ENCODE measurements at places on chromosomes 11 and 22.

GRCh38 chr11:80349997-80350396 lies 909.2 kb upstream of the TENM4 start:
- DNase-seq: no peak

DNA sequence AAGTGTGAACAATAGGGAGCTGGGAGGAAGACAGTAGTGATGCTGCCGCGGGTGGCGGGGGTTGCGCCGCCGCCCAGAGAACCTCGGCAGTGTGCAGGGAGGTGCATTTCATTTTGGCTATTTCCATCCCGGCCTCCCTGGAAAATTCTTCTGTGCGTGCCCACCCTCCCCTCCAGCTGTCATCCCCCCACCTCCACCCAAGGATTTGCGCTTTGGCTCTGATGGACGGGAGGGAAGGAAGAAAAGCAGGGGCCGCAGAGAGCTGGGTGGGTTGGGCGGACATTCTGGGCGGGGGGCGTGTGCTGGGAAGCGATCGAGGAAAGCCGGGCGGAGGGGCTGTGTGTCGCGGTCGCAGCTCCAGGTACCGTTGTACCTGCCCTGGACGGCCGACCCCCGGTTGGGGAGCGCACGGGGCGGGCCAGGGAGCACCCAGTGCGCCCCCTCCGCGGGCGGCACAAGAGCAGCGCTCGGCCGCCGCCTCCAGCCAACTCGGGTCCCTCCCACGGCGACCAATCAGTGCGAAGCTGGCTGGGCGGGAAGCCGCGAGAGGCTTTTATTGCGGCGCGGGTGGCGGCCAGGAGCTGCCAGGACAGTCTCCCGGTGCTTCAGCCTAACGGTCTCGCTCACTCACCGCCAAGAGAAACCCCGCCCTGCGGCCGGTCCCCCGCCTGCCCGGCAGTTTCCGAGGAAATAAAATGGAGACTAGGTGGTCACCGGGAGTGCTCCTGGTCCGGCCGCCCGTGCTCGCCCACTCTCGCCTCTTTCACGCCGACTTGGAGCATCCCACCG lies 1.6 kb downstream of the NCAM1 start:
- DNase-seq: peak; percentile 41

DNA sequence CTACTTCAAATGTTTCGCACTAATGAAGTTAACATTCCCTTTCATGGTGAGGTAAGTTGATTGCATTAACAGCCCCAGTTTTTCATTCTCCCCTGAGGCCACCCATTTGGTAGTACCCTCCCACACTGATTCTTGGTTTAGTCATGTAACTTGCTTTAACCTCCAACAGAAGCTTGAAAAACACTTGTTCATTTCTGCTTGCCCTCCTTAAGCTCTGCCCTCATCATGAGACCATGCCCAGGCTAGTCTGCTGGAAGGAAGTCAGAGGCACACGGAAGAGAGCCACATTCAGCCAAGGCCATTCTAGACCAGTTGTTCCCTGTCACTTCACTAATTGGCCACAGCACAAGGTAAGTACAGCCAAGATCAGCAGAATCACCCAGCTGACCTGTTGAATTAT lies 50.7 kb upstream of the CD44 start:
- DNase-seq: no peak

DNA sequence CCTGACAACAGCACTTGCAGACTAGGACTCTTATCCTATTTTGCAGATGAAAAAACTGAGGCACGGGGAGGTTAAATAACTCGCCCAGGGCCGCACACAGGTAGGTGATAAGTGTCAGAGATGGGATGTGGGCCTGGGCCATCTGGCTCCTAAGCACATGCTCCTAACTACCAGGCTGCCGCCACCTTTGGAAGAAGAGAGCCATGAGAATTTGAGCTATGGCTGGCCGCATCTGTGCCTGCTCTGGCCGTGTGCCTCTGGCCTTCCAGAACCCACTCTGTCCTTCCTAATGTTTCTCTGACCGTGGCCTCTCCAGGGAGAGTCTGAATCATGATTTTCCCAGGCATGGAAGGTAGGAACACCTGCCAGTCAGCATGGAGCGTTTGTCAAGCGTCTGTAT lies 15.3 kb upstream of the IL2RB start:
- no peak for DNase-seq

GRCh38 chr11:125170510-125171031 lies 6.0 kb downstream of the PKNOX2 start:
- DNase-seq: peak; percentile 79

DNA sequence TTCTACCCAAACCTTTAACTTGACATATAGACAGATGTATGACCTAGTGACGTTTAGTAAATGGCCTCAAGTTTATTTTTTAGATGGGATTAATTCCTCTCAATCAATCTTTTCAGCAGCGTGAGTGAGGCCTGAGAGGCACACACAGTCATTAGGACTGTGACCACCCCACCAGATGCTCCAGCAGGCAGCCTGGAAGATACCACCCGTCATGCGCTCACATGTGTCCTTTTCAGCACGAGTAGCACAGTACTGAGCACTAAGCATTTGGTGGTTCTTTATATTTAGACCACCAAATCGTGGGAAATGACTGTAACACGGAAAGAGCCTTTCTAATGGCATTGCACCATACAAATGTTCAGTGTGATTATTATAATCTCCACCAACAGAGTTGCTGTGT lies 354.6 kb upstream of the DDI1 start:
- no peak for DNase-seq

GRCh38 chr11:44400431-44400830 lies 90.5 kb upstream of the ALX4 start:
- no peak for DNase-seq

GRCh38 chr22:36423461-36424404 lies 36.0 kb upstream of the MYH9 start:
- no peak for DNase-seq

GRCh38 chr22:46145361-46145851 lies 4.9 kb upstream of the PPARA start:
- no peak for DNase-seq

DNA sequence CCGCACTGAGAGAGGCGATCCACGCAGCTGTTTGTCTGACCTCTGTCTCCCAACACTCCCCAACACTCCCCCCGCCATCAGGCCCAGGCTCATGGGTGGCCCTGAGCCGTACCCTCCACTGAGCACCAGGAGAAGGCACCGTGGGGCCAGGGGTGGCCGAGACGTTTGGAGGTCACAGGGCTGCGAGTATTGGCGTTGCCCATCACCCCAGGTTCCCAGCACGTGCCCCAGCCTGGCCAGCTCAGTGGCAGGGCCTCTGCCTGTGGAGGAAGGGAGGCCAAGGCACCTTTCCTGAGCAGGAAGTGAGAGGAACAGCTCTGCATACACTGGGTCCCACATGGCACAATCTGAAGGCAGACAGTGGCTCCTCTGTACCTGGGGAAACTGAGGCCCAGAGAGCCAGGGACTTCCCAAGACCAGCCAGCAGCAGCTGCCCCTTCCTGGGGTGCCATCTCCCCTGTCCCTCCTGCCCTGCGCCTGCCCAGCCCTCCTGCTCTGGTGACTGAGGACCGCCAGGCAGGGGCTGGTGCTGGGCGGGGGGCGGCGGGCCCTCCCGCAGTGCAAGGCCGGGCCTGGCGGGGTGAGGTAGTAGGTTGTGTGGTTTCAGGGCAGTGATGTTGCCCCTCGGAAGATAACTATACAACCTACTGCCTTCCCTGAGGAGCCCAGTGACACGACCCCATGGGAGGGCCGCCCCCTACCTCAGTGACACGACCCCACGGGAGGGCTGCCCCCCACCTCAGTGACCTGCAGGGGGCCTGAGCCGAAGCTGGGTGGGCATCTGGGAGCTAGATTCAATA lies 37.0 kb upstream of the PPARA start:
- DNase-seq: no peak

DNA sequence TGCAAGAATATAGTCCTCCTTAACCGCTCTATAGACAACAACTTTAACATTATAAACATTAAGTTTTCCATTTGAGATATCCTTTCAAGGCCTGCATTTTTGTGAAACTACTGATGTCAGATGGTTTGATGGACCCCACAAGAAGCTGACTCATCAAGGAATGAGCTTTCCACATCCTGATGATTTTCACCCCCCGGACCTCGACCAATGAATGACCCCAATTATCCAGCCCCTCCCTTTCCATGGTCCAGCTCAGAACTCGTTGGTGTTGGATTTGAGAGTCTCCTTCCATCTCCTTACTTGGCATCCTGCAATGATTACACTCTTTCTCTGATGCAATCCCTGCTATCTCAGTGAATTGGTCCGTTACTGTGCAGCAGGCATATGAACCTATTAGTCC lies 31.8 kb upstream of the GUCY1A2 start:
- DNase-seq: no peak

GRCh38 chr22:37884420-37884819 lies 21.7 kb upstream of the MICALL1 start:
- no peak for DNase-seq

DNA sequence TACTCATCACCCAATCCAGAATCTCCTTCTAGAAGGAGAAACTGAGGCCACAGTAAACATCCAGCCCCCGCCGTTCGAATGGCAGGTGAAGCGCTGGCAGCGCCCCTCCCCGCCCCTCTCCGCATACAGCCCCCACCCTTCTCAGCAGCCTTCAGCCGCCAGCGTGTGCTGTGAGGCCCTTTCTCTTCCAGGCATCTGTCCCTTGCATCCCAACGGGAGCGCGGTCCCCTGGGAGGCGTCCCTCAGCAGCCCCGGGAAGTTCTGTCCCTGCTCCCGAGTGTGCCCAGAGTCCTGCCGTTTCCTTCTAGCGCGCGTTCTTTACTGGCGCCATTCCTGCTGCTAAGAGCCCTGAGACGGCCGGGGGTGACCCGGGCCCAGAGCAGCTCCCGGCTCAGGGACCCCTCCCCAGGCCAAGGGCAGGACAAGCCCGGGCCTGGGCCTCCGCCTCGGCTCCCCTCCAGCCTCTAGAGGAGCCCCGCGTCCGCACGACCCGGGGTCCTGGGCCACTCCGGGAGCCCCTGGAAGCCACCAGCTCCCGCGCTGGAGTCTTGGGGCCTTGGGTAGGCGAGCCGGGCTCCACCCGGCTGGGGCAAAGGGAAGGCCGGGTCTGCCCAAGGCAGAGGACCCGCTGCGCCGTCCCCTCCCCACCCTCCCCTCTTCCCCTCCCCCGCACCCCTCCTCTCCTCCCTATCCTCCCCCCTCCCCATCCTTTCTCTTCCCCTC lies 450.4 kb downstream of the OPCML start:
- no peak for DNase-seq

DNA sequence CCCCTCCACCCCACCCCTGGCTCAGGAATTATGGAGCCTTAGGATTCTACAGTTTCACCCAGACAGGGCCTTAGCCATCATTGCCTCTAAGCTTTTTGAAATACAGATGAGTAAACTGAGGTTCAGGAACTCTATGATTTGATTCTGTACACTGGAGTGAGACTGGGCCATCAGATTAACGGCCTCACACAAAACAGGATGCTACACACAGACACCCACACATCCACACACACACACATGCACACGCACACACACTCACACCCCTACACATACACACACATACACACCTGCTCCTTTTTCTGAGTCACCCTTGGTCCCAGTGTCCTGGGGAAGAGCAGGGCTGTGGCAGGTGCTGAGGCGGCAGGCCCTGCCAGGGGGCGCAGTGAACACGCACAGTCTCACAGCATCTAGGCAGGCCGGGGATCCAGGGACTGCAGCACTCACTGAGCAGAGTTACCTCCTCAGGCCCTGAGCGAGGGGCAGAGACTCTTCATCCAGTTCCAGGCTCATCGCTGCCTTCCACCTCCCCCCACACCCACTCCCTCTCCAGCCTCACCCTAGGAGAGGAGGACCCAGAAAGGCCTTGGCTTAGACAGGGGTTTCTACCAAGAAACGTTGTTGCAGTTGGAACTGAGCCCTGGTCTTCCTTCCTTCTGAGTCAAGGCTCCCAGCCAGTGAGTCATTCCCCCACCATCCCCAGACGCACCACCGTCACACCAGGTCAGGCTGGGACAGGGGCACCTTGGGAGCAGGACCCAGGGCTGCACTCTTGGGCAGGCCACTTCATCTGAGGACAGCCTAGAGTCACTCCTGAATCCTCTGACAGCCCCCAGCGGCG lies 89.8 kb upstream of the PARVA start:
- DNase-seq: peak; percentile 58

DNA sequence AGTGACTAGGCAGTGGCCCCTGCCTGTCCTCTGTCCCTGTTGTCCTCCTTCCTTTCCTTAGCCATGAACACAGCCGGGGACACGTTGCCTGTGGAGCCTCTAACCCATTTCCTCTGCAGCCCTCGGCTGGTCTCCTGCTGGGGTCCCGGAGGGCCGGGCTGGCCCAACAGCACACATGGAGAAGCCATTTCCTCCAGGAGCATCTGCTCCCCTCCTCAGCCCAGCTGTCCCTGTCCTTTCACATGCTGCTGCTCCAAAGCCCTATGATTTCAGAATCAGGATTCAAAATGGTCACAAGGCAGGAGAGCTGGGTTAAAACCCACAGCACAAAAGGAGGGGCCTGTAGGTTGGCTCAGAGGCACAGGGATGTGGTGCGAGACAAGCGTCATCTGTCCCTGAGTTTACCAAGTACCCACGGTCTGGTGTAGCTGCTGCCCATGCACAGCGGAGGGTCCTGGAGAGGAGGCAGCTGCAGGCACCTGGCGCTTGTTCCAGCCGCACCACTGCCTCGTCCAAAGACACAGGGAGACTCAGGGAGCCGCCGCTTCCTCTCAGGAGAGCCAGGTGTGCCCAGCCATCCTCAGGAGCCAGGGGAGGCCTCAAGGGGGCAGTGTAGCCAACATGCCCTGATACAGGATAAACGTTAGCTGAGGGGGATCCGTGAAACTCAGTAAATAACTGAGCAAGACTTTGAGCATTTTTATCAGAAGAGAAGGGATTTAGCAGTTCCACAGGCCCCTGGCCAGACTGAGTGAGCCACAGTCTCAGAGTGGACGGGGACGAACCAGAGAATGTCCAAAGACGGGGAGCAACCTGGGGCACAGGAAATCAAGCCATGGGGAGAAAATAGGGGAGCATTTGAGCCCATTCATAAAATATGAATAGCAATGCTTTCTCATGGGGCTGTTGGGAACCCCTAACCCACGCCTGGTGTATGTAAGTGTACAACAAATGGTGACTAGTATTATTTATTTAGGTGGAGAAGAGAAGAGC lies 3.9 kb upstream of the VSIG10L2 start:
- DNase-seq: peak; percentile 47

DNA sequence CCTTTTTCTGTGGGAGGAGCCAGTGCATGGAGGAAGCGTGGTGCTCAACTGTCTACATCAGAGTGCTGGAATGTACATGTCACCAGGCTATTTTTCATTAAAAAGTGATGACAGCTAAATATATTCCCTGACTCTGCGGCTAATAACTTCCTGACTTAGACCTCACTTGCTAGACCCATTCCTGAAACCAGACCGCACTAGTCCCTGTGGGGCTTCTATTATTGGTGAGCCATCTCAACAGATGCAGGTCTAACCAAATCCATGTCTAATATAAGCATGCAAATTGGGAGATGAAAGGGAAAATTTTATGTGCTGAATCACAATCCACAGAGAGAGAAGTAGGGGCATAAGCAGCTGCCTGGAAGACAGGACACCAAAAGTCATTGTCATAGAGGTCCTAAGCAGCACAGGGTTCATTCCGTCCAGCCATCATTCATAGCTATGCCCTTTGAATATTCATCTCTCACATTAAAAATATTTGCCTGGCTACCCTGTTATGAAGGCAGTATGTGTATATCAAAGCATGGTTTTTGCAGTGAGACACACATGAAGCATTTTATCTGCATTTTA lies 110.9 kb upstream of the BLID start:
- no peak for DNase-seq
